CD4-positive, alpha-beta T cell treated with Interleukin-2 at 100 ng/mL for 4 hours (primary cell): ENCODE measurements at places on chromosomes 16 and 17.

DNA sequence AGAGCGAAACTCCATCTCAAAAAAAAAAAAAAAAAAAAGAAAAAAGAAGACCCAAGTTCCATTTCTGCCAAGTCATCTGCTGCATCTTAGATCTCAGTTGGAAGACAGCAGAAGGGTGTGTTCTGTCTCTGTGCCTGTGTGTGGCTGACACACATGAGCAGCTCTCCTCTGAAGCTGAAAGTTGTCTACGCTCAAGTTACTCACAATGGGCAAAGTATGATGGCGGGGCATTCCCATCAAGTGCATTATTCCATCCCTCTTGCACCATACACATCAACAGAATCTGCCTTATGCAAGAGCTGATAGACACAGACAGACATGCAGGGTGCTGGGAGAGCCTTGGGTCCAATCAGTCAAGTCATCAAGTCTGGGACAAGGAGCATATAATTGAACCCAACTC is 402.2 kb downstream of the XYLT1 start:
- DNase-seq, result no peak

GRCh38 chr16:83808573-83809014 is 816 bp downstream of the HSBP1 start:
- DNase-seq, result no peak

DNA sequence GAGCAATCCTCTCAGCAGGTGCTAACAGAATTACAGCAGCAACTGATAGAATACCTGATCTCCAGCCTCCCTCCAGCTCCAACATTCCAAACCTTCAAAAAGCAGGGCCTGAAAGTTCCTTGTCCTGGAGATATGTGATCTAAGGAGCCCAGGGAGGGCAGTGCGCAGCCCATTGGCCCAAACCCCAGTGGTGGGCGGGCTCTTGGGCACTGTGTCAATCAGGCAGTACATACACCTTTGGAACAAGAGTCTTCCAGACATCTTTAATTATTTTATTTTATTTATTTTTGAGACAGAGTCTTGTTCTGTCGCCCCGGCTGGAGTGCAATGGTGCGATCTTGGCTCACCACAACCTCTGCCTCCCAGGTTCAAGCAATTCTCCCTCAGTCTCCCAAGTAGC is 24.2 kb downstream of the SLC12A3 start:
- no peak for DNase-seq

- DNase-seq, result peak; percentile 68
Observed at GRCh38 chr17:43338886-43339516, 59.8 kb upstream of the ARL4D start.

- no peak for DNase-seq
Observed at GRCh38 chr17:68584581-68585303, 16.4 kb downstream of the FAM20A start.

- no peak for DNase-seq
Observed at GRCh38 chr17:45791935-45792334, 7.8 kb downstream of the CRHR1 start.

DNA sequence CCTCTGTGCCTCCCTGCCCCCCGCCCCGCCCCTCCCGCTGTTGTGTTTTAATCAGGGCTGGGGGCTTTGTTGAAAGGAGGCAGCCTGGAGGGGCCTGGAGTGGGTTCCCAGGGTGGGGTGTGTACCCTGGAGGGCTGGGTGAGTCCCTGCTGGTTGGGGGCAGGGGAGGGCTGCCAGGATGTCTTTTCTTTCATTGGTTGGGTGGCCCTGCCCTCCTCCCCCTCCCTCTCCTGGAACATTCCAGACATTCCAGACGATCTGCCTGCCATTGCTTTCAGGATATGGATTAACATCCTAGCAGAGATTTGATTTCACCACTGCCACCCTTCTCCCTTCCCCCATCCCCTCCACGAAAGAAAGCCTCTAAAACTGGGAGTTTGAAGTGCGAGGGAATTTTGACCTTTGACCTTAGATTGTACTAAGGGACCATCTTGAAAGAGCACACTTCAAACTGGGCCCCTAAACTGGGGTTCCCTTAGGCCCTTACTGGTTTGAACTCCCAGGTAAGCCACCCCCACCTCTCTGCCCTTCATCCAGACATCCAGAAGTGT is 25.3 kb downstream of the IGF2BP1 start:
- no peak for DNase-seq

GRCh38 chr17:10305398-10305797 is 67.4 kb downstream of the MYH13 start:
- DNase-seq, result no peak

DNA sequence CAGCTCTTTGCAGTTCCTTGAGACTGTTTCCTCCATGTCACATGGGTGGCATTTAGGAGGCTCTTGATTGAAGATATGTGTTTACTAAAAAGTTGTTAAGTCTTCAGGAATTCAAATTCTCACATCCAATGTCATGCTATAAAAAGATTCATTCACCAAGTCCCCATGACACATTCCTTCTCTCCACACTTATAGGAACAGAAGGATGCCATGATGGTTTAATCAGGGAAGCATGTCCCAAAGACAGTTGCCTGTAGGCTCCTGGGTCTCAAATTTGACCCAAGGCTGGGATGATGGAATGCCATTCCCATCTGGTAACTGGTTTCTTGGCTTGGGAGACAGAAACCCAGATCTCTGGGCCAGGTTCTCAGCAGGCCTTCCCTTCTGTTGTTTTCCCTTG is 140.6 kb upstream of the SOX9 start:
- DNase-seq, result no peak

DNA sequence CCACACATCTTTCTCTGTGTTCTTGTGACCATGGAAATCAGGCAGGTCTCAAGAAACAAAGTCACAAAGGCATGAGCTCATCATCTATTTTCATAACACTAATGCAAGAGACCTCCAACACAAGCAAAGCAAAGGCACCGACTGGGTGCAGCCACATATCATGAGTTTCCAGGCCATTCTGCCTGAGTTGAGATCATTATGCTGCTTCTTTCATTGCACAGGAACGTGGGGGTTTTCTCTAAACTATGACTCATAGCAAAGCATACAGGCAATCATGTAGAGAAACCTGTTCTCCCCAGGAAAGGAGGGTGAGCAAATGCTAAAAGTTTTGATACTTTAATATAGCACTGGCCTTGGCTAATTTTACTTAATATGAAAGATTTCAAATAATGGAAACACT is 60.7 kb downstream of the GRIN2A start:
- DNase-seq, result no peak

- DNase-seq, result no peak
Observed at GRCh38 chr16:81641395-81642106, 137.5 kb upstream of the PLCG2 start.

- DNase-seq, result no peak
Observed at GRCh38 chr17:70661342-70662222, 492.2 kb downstream of the KCNJ2 start.

- no peak for DNase-seq
Observed at GRCh38 chr17:42893359-42893758, 7.2 kb upstream of the G6PC1 start.

DNA sequence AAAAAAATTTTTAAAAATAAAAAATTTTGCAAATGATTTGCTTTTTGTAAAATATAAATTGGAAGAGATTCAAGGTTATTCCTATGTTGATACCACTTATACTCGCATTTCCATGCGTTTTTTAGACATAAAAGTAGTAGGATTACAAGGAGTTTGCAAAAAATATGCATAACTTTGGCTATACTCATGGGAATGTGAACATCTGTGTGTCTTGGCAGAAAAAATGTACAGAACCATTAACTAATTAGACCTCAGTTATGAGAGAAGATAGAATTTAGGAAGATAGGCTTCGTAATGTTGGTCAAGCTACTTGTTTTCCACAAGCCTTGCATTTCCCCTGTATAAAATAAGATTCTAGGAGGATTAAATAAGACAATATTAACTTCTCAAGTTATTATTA is 61.1 kb upstream of the VPS4A start:
- no peak for DNase-seq

DNA sequence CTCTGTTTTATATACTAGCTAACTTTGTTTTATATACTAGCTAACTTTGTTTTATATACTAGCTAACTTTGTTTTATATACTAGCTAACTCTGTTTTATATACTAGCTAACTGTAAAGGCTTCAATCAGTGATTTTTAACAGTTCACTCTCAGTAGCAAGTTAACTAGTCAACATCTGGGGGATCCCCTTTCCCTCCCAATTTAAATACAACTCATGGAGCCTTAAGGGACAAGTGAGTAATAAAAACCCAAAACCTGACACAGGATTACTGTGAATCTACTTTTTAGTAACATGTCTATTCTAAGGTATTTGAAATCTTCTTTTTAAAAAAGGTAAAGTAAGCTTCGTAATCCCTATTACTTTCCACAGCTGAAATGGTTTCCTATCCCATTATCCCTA is 32.2 kb downstream of the FAM222B start:
- no peak for DNase-seq

- no peak for DNase-seq
Observed at GRCh38 chr16:50227120-50227519, 39.2 kb upstream of the ADCY7 start.

GRCh38 chr17:80596760-80597608 is 52.3 kb downstream of the RPTOR start:
- DNase-seq, result no peak

- peak; percentile 15 for DNase-seq
Observed at GRCh38 chr16:87392821-87393679, 914 bp downstream of the MAP1LC3B start.

DNA sequence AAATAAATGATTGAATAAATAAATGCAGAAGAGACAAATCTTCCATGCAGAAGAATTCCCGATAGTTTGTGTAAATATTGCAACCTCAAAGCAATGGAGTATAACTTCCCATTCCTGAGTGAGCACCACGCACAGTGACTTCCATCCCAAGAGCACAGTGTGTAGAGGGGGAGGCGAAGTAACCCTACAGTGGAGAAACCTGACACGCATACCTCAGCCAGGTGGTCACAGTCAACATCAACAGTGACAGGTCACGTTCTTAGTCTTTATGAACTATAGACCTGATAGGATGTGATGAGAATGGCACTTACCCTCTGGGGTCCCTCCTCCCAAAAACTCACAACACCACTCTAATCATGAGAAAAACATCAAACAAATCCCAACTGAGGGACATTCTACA is 111.6 kb downstream of the DYNLRB2 start:
- no peak for DNase-seq

DNA sequence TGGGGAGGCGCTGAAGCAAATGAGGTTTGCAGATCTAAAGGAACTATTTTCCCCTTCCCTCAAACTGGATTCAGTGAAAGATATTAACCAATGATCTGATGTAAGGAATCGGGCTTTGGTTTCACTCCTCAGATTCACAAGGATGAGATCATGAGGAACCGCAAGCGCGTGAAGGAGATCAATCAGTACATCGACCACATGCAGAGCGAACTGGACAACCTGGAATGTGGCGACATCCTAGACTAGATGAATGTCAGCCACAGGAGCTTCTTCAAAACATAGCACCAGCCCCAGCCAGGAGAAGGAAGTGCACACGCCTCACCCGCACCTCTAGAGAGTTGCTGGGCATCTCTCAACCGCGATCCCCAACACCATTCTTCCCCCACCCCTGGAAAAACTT is 22.5 kb downstream of the ATPAF2 start:
- DNase-seq, result no peak

DNA sequence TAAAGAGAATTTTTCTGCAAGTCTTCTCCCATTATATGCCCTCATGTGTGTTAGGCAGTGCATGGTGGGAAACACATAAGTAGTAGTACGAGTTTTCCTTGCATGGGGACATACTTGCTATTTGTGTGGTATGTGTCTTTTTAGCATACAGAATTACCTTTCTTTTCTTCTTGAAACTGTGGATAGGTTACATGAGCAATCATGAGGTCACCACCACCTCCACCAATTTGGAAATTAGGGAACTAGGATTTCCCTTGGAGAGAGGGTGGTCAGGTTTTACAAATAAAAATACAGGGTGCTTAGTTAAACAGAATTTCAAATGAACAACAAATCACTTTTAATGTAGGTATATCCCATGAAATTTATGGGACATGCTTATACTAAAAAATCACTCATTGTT is 16.3 kb upstream of the AMZ2 start:
- no peak for DNase-seq

GRCh38 chr16:561957-562938 is 2.1 kb downstream of the PRR35 start:
- DNase-seq, result no peak

DNA sequence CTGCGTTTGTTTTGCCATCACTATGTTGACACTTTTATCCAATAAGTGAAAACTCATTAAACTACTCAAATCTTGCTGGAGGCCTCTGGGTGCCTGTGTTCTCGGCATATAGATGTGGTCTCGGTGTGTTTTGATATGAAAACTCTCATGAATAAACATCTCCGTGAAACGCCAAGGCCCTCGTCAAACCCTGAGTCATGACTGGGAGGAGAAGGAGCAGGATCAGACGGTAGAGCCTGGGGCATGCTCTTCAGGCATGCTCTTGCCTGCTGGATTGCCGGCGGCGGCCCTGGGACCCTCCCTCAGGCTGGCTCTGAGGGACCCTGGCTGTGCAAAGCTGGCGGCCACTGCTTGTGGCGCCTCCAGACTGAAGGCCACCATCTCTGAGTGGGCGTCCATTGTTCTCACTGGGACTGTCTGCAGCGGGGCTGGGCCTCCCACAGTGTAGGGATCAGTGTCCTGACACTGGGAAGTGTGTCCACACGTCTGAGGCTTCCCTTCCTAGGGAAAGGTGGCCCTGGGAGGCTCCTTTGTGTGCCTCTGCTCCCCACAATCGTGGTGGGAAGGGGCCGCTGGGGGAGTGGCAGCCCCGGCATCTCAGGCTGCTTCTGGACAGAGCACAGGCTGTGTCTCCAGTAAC is 1.7 kb upstream of the NPB start:
- no peak for DNase-seq

- DNase-seq, result no peak
Observed at GRCh38 chr17:81057079-81057730, 22.3 kb downstream of the BAIAP2 start.

GRCh38 chr16:2428784-2429033 is 538 bp upstream of the CCNF start:
- DNase-seq, result no peak

GRCh38 chr17:29111816-29112499 is 68.2 kb downstream of the MYO18A start:
- peak; percentile 64 for DNase-seq
